ENCODE measurements at places on chromosomes 2 and 18. TPM values are rescaled to one million over a fixed set of nuclear protein-coding genes. Genes with fewer than 3 reads are reported as not detected.

The DNER gene
- 21.5 TPM for total RNA-seq

The HJURP gene
- 58.4 TPM for total RNA-seq

The DSG1 gene
- not detected for total RNA-seq

The ANKRD29 gene
- 10.6 TPM for total RNA-seq

The TMEM200C gene
- total RNA-seq = 0.54 TPM

The LYPD6 gene
- total RNA-seq = 11.3 TPM

The ATP8B1 gene
- total RNA-seq = 39.5 TPM

The MSH2 gene
- 44.6 TPM for total RNA-seq

The ANKRD30B gene
- 0.57 TPM for total RNA-seq

The GTF3C2 gene
- 32.3 TPM for total RNA-seq

GRCh38 chr2:219302412-219302968, 6.7 kb downstream of the PTPRN start:
- no peak for DNase-seq

- no peak for DNase-seq
Observed at GRCh38 chr2:1622521-1623200, 121.7 kb downstream of the PXDN start.

DNA sequence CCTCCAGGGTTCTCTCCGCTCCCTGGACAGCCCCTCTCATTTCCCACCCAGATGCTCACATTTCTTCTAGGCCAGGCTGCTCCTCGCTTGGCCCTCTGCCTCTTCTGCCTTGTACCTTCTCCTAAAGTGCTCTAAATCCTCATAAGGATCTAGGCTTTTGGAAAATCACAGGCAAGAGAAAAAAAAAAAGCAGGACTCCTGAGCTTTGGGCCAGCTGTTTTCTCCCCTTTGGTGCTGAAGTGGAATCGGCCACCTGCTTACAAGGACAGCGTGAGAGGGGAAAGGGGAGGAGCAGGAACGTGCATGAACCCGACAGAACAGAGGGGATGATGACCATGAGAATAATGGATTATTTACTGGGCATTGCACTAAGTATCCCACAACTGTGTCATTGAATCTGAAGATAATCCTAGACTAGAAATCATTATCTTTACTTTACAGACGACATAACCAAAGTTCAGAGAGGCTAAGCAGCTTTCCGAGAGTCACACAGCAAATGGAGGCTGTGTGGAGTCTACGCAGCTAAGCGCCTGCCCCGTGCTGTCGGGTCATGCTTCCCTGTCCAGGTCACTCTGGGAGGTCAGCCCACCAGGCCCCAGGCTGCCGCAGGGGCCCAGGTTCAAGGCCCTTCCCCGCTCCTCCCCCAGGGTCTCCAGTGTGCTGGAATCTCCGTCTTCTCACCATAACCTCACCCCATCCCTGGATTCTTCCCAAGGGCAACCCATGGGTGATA, 141.9 kb downstream of the PXDN start:
- no peak for DNase-seq

- peak; percentile 31 for DNase-seq
Observed at GRCh38 chr2:232363784-232364615, 14.6 kb upstream of the ALPP start.

GRCh38 chr2:31088504-31089195, 49.6 kb downstream of the GALNT14 start:
- no peak for DNase-seq

DNA sequence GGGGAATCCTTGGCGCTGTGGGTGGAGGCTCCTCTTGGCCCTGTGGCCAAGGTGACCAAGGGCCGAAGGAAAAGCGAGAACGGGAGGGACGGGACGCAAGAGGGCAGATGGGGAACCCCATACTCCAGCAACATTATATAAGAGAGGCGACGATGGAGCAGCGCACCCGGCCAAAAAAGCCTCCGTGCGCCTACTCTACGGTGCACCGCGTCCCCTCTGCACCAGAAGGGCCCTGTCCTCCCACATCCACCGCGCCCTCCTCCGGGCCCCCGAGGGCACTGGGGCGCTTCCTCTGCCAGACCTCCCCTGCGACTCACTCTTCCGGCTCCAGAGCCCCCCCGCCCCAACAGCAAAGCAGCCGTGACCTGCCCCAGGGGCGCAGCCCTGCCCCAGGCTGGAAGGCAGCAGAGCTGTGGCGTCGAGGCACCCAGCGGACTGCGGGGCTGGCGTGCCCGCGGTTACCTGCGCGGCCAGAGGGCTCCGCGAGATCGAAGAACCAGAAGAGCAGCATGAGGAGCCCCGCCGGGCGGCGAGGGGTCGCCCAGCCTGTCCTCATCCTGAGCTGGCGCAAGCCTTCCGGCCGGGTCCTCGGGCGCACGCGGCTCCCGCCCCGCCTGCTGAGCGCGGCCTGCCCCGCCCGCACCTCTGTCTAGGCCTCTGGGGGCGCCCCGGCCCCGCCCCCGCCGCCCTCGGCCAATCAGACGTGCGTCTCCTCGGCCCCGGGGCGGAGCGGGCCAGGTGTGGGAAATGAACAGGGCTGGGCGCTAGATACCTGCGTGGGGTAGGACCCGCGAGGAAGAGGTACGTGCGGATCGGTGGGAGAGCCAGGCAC, 106.3 kb upstream of the CD302 start:
- DNase-seq = peak; percentile 39

GRCh38 chr18:4125224-4125623, 329.9 kb downstream of the DLGAP1 start:
- no peak for DNase-seq

DNA sequence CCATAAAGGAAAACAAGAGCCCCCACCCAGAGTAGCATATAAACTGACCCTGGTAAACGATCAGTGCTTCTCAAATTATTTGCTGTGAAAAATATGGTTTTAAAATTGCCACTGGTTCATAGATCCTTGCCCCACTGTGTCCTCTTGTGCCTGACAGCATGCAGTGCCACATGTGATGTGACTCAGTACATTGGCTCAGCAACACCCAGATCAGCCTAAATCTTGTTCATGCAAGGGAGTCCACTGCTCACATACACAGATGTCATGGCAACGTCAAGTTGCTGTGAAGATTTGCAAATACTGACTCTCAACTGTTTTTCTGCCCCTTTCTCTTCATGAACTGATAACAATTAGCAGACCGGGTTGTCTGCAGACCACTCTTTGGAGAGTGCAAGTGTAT, 91.0 kb downstream of the TMEM182 start:
- no peak for DNase-seq

GRCh38 chr2:254241-254640, 9.6 kb downstream of the SH3YL1 start:
- no peak for DNase-seq

DNA sequence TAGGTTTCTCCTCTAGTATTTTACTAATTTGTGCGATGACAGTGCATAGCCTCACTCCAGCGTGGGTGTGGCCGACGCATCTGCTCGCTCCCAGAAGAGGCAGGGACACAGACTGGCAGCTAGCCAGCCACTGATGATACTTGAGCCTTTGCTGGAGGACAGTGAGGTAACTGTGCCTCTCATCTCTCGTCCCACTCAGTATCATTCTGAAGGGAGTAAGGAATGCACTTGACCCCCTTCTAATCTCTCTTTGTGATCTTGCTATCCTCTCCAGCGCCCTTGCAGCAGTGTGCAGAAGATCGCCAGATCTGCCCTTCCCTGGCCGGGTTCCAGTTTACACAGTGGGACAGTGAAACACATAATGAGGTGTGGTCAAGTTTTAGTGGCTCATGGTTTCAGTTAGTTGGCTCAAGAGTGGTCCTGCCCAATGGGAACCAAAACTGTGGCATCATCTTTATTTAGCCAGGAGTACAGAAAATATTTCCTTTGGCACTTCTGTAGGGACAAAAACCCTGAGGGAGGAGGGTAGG, 17.5 kb downstream of the NCAPH start:
- DNase-seq = no peak

- no peak for DNase-seq
Observed at GRCh38 chr2:227783404-227784138, 30.1 kb upstream of the CCL20 start.

DNA sequence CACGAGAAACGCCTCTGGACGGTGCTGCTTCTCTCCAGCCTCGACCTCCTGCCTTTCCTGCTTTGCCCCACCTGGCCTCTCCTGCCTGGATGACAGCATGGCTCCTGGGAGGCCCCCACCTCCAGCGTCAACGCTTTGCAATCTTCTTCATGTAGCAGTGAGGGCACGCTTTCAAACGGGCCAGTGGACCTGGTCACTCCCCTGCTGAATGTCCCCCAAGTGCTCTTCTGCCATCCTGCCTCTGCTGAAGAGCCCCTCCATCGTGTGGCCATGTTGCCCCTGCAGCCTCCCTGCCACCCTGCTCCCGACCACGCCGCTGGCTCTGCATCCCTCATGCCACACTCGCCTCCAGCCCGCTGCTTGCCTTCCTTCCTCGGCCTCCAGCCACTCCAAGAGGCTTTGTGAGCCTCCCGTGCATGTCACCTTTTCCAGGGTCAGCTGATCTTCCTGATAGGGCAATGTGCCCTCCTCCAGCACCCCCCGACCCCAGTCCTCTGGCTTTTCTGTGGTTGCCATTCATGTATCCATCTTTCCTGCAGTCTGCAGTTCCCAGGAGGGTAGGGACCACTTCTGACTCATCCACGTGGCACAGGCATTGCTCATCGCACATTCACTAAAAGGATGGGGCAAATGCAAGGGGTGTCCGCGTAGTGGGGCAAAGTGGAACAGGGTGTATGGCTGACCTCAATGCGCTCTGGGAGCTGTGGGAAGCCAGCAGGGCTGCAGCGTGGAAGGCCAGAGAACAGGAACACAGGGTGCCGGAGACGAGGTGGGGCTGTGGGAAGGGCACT, 268.8 kb downstream of the TWIST2 start:
- peak; percentile 46 for DNase-seq

GRCh38 chr2:230738391-230738811, 25.8 kb downstream of the CAB39 start:
- peak; percentile 75 for DNase-seq

- peak; percentile 16 for DNase-seq
Observed at GRCh38 chr2:186486651-186487647, 889 bp downstream of the ZC3H15 start.

DNA sequence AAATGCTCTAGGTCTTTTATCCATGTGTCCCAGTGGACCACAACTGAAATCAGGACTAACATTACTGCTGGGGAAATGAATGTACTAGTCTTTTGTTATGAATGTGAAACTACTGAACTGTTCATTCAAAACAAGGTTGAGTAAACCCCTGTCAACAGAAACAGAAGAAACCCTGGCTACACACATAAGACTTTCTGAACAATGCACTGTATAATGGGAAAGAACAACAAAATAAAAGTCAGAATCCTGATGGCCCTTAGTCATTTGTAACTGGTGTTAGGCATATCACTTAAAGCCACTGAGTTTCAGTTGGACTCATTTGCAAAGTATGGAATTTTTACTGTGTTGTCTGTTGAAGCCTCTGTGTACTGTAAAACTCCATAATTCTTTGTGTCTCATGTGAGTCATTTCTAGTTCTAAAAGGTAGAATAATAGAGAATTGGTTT, 77.0 kb upstream of the UBXN4 start:
- DNase-seq = peak; percentile 45

DNA sequence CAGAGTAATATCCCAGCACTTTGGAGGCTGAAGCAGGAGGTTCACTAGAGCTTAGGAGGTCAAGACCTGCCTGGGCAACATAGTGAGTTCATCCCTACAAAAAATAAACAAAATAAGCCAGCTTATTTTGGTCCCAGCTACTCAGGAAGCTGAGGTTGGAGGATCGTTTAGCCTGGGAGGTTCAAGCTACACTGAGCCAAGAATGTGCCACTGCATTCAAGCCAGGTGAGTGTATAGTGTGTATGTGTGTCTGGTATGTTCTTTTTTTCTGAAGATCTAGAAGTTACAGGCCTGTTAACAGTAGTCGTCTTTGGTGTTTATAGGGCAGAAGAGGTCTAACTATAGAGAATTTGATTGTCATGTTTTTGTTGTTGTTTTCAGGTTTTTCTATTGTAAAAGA, 40.2 kb downstream of the ZC3H15 start:
- DNase-seq = peak; percentile 26

GRCh38 chr2:36446294-36446693, 90.7 kb downstream of the CRIM1 start:
- DNase-seq = peak; percentile 29

GRCh38 chr2:55014962-55015939, 35.0 kb downstream of the RTN4 start:
- DNase-seq = peak; percentile 67

DNA sequence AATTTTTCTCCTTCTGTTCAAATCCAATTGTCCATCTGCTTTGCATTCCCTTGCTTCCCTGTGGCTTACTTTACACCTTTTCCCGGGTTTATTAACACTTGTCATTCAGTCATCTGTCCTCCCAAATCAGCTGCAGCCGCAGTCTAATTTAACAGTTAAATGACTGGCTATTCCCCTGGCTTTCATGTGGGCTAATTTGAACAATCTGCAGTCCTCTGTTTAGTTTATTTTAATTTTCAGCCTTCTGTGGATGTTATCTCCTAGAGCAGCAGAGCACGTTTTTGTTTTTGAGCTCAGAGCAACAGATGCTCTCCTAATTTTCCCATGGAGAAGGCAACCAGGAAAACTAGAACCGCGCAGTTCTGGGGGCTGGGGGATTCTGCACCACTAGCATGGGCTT, 55.0 kb downstream of the MEP1B start:
- no peak for DNase-seq

GRCh38 chr2:233950078-233950825, 33.1 kb downstream of the TRPM8 start:
- no peak for DNase-seq

GRCh38 chr2:10654069-10654468, 35.7 kb downstream of the NOL10 start:
- DNase-seq = peak; percentile 80

- DNase-seq = no peak
Observed at GRCh38 chr18:68354176-68354575, 360.7 kb downstream of the TMX3 start.

- no peak for DNase-seq
Observed at GRCh38 chr18:80176334-80177073, 67.4 kb downstream of the ADNP2 start.

DNA sequence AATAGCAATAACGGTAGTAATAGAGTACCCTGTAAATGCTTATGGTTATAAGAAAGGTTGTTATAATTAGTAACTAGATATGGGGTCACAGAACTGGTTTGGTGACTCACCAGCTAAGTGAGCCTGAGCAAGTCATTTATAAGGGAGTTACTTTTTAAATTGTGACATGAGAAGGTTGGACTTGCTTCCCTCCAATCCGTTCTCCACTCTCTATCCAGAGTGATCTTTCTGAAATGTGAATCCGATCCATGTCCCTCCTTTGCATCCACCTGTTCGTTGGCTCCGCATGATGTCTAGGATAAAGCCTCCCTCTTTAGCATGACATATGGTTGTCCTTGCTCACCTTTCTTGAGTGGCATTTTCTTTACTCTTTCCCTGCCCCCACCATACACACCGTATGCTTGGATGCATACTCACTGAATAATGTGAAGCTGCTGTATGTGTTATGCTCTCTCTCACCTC, 83.1 kb downstream of the CDC42EP3 start:
- DNase-seq = peak; percentile 71

GRCh38 chr18:23669202-23669766, 6.6 kb upstream of the ANKRD29 start:
- no peak for DNase-seq

GRCh38 chr18:31399306-31400032, 22.9 kb downstream of the DSG4 start:
- DNase-seq = peak; percentile 7

Measured in M059J (cell line).